ENCODE measurements at places on chromosomes 3 and 15.

DNA sequence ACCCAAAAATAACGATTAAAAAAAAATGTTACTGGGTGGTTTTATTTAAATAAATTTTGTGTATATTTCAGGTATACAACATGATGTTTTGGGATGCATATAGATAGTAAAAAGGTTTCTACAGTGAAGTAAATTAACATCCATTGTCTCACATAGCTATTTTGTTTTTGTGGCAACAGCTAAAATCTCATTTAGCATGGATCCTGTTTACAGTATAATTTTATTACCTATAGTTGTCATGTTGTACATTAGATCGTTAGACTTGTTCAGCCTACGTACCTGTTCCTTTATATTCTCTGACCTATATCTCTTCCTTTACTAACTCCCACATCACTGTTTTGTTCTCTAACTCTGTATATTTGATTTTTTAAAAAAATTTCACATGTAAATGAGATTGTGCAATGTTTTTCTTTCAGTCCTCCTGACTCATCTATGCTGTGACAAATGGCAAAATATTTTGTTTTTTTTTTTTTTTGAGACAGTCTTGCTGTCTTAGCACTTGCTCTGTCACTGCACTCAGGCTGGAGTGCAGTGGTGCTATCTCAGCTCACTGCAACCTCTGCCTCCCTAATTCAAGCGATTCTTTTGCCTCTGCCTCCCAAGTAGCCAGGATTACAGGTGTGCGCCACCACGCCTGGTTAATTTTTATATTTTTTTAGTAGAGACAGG is 45.6 kb downstream of the OIP5 start:
- DNase-seq = no peak

DNA sequence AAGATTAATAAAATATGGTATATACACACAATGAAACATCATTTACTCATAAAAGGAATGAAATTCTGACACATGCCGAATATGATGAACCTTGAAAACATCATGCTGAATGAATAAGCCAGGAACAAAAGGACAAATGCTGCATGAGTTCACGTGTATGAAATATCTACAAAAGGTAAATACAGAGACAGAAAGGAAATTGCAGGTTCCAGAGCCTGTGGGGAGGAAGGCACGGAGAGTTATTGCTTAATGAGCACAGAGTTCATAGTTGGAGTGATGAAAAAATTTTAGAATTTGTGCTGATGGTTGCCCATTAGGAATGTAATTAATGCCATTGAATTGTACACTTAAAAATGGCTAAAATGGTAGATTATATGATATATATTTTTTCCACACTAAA is 49.5 kb downstream of the OCA2 start:
- DNase-seq = no peak

- DNase-seq = no peak
Measured at GRCh38 chr3:81874738-81875137, 113.3 kb upstream of the GBE1 start.

GRCh38 chr3:178900029-178900646 is 171.5 kb downstream of the ZMAT3 start:
- DNase-seq = no peak

DNA sequence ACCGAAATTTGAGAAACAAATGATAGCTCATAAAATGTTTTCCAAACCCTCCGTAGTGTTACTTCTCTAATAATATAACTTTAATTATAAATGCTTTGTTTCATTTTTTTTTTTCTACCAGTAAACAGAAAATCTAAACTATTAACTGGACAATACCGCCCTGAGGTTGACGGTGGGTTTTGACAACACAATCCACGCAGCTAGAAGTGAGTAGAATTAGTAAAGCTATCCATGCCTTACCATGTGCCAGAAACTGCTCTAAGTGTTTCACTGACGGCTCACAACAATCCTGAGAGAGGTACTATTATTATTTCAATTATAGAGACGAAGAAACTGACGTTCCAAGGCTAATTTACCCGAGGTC is 410 bp downstream of the NDUFAF1 start:
- DNase-seq = no peak

DNA sequence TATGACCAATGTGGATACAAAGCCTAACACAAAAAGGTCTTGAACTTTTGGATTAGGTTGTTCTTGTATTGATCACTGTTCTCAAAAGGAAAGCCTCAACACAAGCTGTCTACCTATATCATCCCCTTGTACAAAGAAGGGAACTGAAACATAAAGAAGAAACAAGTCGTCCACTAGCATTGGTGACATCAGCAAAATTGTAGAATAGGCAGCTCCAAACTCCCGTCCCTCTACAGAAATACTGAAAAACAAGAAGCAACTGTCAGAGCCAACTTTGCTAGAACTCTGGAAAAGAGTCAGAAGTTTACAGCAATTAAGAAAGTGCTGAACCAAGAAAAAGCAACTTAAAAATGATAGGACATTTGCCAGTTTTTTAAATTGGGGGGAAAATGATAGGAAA is 7.5 kb upstream of the NR1I2 start:
- no peak for DNase-seq

GRCh38 chr3:51498876-51499738 is 708 bp downstream of the DCAF1 start:
- peak; percentile 95 for DNase-seq

- DNase-seq = no peak
Measured at GRCh38 chr3:55974421-55975165, 487.5 kb upstream of the WNT5A start.

- peak; percentile 55 for DNase-seq
Measured at GRCh38 chr3:127482216-127483004, 108.1 kb downstream of the TPRA1 start.

- DNase-seq = no peak
Measured at GRCh38 chr3:194274424-194275085, 76.6 kb downstream of the CPN2 start.

GRCh38 chr15:62709261-62709660 is 333.3 kb upstream of the TPM1 start:
- no peak for DNase-seq

- no peak for DNase-seq
Measured at GRCh38 chr15:40785164-40785563, 15.4 kb downstream of the C15orf62 start.

- no peak for DNase-seq
Measured at GRCh38 chr15:94778840-94779239, 547.5 kb downstream of the MCTP2 start.

DNA sequence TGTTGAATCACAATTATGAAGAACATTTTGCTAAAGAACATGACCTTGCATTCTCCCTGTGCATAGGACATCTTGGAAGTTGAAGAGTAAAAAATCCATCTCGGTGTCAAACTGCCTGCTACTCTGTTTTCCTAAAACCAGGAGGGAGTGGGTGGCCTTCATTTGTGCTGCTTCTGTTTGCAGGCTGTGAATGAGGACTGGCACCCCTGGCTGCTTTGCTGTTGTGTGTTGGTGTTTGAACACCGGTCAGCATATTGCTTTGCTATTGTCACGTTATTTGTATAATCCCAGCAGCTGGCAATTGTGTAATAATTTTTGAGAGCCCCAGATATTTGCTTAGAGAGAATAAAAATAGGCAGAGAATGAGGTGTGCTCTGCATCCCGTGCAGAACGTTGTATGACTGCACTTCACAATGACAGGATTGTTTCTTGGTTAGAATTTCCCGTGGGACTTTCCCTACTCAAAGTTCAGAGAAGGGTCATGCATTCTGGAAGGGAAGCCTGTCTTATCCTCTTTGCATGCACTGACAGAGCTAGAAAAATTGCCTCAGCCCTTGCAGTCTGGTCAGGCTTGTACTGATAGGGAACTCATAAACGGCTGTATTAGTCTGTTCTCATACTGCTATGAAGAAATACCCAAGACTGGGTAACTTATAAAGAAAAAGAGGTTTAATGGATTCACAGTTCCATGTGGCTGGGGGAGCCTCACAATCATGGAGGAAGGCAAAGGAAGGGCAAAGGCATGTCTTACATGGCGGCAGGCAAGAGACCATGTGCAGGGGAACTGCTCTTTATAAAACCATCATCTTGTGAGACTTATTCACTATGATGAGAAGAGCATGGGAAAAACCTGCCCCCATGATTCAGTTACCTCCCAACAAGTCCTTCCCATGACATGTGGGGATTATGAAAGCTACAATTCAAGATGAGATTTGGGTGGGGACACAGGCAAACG is 16.3 kb downstream of the SV2B start:
- no peak for DNase-seq

GRCh38 chr3:194298331-194299227 is 52.5 kb downstream of the CPN2 start:
- no peak for DNase-seq

DNA sequence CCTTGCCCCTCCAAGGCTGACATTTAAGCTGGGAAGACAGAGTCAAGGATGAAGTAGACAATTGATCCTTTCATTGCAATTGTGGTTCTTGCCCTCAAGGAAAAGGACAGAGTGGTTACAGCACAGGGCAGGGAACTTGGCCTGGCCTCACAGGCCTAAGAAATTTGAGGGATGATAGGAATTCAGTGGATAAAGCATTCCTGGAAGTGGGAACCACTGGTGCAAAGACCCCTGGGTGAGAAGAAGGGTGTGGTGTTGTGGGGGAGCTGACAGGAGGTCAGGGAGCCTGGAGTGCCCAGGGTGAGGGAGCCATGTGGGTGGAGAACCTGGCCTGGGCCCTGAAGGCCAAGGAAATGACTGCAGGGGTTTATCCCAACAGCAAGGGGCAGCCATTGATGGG is 287.4 kb downstream of the UACA start:
- no peak for DNase-seq

DNA sequence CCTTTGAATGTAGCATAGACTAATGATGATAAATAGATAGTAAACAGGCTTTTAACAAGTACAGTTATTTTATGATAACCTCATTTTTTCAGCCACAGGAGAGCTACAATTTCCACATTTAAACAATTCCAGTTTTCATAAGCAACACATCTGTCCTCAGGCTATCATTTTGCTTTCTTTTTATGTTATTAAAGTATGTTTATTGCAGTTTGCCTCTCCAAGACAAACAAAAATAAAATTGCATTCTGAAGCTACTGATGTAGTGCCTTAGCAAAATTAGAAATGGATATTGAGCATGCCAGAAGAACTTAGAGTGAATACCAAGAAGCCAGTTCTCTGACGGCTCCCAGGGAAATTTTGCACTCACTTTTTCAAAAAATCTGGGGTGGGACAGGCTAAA is 140.6 kb upstream of the ABHD17C start:
- DNase-seq = no peak

GRCh38 chr3:148582126-148582525 is 115.6 kb upstream of the AGTR1 start:
- DNase-seq = no peak

GRCh38 chr3:197189623-197190022 is 108.8 kb downstream of the DLG1 start:
- no peak for DNase-seq

DNA sequence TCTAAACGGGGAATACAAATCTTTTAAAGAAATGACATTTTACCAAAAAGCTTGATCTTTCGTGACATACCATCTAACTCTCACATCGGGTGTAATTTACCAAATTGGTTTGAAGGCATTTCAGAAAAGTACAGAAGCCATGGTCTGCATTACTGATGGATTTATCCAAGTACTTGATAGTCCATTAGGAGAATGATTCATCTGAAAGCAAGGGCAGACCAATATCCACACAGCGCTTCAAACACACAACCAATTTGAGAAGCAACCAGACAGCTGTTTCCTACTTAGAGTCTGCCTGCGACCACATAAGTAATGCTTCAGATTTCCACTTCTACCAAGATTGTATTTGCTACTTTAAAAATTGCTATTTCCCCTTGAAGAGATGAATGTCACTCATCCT is 697.6 kb upstream of the ALCAM start:
- no peak for DNase-seq

DNA sequence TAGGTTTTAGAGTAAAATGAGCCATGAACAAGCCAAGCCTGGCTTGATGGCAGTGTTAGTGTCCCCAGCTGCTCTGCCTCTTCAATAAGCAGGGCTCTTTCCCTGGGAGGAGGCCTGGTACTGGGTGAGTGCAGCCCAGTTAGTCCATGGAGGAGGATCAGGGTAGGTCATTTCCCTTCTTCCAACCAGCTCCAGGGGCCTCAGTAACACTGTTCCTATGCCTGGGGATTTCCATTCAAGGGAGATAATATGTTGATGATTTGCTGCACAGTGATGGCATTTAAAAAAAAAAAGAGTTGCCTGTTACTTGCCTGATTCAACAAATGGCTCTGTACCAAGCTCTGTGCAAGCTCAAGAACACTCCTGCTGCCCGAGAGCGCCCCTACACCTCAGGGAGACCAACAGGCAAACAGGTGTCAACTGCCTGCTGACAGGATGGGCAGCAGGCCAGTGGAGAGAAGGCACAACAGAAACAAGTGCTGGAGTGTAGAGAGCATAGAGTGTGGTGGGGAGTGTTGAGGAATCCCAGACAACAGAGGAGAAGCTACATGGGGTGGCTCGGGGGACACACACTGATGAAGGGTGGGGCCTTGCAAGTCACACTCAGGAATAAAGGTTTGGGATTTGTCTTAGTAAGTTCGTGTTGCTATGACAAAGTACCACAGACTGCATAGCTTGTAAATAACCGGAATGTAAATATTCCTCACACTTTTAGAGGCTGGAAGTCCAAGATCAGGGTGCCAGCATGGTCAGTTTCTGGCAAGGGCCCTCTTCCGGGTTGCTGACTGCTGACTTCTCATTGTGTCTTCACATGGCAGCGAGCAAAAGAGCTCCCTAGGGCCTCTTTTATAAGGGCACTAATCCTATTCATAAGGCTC is 78.6 kb upstream of the PXYLP1 start:
- no peak for DNase-seq

GRCh38 chr3:103512595-103512994 is 1077.8 kb downstream of the ZPLD1 start:
- no peak for DNase-seq

DNA sequence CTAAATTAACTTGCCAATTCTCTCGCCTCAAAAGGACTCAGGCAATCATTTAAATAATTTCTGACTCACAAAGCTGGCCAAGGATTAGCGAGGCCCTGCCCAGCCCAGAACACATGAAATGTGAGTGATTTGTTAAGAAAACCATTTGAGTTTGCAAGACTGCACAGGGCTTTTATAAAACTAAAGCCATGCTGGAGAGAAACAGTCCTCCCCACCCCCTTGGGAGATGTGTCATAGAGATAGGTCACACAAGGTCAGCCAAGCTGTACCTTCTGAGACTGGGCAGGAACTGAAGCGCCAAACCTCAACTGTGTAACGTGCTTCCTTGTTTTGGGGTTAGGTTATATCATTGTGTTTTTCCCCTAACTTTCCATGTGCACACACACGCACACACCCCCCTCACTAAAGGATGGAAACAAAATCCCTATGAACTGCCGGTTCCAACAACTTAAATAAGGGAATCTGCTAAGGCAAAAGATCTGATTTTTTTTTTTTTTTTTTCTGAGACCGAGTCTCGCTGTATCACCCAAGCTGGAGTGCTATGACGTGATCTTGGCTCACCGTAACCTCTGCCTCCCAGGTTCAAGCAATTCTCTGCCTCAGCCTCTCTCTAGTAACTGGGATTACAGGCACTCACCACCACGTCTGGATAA is 8.1 kb downstream of the SPATA12 start:
- peak; percentile 55 for DNase-seq

GRCh38 chr15:68583321-68583720 is 4.5 kb downstream of the CORO2B start:
- DNase-seq = no peak

DNA sequence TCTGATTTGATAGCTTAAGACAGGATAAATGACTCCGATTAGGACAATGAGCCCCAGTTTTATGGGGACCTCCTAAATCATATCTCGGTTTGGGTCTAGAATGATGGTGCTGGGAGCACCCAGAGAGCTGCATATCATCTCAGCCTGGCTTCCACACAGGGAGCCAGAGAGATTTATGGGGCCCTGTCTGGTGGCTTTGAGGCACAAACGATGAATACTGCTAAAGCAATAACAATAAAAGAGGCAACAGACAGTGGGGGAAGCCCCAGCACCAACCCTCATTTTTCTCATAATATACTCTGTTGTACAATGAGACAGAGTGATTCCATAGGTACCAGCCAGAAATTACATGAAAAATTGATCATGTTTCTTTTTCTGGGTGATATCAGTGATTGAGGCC is 889.0 kb upstream of the CFAP20DC start:
- no peak for DNase-seq
